ENCODE measurements at places on chromosomes 6 and 20.

DNA sequence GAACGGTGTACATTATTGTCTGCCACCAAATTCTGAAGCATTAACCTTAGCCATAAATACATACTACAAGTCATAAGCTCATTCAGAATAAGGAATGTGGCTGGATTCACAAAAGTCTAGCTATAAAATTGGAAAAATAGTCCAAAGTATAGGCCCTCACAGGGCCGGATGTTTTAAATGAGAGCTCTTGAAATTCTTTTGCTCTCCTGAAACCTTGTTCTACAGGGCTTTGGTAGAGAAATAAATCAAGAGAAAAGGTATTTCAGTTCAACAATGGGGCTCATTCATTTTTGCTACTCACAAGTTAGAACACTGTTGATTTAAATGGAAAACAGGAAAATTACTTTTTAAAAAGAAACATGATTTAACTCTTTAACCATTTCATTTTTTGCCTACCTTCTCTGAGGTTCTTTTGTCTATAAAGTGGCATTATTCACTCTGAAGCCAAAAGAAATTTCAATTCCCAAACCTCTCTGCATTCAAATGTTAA, 58.0 kb downstream of the PREP start:
- DNase-seq = no peak

GRCh38 chr6:91436448-91436847, 849.6 kb upstream of the MAP3K7 start:
- no peak for DNase-seq

DNA sequence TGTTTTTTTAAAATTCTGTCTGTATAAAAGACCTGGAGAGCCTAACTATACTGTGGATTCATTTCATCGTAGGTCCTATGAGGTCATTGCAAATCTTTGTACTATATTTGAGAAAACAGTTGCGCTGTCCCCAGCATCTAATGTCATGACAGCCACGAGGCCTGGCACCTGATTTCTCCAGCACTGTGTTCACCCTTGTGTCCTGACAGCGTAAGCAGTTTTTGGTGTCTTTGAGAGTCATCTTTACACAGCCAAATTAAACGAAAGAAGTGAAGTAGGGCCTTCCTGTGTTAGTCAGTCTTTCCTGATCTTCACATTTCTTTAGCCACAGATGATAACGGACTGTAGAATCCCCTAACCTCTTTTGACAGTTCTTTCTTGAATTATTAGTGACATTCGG, 70.6 kb upstream of the PHACTR2 start:
- DNase-seq = no peak

DNA sequence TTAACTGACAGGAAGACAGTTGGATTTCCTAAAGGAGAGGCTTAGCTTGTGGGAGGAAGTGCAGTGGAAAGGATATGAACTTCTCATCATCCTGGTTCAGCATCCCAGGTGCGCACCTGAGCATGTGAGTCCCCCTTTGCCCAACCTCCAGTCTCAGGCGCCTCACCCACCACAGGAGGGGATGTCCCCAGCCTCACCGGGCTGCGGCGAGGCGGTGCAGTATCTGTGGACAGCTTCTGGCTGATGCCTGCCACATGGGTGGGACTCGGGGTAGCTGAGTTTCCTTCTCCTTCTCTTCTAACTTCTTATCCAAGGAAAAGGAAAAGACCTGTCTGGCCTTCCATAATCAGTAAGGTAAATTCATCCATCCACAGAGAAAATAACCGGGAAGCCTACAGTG, 539.3 kb upstream of the AGPAT4 start:
- DNase-seq = no peak

DNA sequence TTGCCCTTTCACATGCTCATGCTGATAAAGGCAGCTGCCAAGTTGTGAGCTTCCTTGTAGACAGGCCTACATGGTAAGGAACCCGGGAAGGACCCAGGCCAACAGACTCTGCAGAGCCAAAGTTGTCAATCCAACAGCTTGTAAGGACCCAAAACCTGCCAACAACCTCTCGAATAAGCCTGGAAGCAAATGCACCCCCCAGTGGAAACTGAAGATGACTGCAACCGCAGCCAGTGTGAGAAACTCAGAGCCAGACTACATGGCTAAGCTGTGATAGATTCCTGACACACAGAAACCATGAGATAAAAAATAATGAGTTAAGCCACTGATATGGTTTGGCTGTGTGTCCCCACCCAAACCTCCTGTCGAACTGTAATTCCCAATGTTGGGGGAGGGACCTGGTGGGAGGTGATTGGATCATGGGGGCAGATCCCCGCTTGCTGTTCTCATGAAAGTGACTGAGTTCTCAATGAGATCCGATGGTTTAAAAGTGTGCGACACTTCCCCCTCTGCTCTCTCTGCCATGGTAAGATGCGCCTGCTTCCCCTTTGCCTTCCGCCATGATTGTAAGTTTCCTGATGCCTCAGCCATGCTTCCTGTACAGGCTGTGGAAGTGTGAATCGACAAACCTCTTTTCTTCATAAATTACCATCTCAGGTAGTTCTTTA, 18.8 kb upstream of the CLPSL2 start:
- DNase-seq = no peak

- no peak for DNase-seq
These were observed 27.9 kb upstream of the SERPINB9 start for GRCh38 chr6:2931055-2931454.

GRCh38 chr20:34938466-34939163, 17.0 kb downstream of the GSS start:
- DNase-seq = no peak

- DNase-seq = peak; percentile 99
These were observed 39.7 kb downstream of the TGM2 start for GRCh38 chr20:38125157-38126056.

- no peak for DNase-seq
These were observed 21.1 kb downstream of the MRPL14 start for GRCh38 chr6:44105993-44106740.

- DNase-seq = no peak
These were observed 73.0 kb upstream of the HMGN3 start for GRCh38 chr6:79307321-79308036.

DNA sequence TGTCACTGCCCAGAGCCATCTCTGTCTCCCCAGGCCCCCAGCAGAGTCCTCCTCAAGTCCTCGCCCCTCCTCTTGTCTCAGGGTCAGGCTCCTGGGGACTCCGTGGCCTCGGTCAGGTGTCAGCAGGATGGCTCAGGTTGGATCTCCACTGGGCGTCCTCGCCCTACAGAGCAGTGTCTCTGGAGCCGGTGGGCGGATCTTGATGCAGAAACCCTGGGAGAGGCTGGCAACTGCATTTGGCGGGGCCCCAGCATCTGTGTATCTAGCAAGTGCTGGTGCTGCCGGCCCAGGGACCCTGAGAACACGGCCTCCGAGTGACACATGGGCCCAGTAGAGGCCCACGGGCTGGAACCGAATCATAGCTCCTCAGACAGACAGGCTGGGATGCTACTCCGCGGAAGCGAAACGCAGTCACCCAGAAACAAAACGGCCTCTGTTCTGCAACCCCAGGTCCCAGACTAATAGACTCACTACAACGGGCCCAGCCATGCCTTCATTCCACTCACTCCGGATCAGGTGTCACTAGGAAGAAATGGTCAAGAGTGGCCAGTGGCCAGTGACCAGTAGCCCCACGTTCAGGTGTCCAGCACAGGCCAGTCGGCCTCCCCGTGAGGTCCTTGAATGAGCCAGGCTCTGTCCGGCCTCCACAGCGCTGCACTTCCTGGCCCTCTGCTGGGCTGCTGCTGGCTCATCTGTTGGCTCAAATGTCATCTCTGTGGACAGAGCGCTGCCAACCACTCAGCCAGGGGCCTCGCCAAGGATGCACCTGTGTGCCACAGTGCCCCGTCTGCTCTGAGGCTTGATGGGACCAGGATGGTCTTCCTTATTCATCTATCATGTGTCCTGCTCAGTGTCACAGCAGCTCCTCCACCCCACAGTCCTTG, 12.6 kb upstream of the FRMD1 start:
- no peak for DNase-seq

- no peak for DNase-seq
These were observed 353.2 kb downstream of the BTBD3 start for GRCh38 chr20:12270863-12271262.

DNA sequence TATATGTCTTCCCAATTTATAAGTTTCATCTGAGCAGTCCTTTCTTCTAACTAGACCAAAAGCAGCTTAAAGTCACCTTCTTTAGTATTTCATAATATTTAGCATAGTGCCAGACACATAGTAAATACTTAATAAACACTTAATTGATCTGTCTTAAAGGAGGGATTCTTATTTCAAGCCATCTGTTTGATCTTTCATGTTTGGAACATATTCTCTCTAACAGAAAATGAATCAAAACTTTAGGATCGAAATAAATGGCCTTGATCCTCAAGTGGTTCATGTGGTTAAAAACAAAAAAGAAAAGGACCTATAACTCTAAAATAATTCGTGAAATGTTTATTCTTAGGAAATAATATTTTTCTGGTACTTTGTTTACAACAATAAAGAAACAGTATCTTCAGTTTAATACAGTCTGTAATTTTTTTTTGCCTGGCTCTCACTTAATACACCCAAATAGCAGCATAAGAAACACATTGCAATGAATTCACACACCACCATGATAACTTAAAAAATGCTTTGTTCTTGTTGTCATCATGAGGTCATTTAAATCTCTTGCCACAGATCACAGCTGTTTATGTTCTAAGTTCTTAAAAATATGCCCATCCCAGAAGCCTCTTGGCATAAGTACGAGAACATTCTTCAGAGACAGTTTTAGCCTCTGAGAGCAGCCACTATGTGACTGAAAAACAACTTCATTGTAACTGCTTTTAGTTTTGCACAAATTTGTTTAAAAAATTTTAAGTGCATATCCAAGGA, 48.1 kb downstream of the ESF1 start:
- no peak for DNase-seq

- no peak for DNase-seq
These were observed 36.3 kb upstream of the MRGBP start for GRCh38 chr20:62759981-62760431.

DNA sequence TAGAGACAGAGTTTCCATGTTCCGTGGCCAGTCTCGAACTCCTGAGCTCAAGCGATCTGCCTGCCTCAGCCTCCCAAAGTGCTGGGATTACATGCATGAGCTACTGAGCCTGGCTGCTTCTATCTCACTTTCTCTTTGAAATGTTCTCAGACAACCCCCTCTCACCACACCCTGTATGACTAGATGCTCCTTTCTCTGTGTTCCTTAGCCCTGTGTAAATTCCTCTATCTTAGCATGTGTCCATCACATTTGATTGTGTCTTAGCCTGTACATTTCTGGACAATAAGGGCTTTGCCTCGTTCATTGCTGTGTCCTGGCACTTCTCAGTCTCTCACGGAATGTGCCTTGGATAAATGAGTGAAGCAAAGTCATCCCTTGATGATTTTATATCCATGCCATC, 168.1 kb upstream of the SCGN start:
- no peak for DNase-seq

DNA sequence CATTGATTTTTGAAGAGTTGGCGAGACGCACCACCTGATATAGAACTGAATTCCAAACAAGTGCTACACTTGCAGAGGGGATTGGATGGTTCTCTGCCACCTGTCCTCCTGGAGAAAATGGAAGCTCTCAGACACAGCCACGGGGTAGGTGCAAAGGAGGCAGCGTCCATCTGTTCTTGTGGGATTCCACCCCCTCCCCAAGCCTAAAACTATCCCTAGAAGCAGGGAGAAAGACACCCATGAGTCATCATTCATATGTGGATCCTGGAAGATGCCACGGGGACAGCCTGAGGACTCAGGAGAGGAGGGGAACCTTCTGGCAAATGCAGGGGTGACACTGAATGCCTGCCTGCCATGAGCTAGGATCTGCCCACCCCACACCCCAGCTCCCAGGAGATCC, 171.3 kb upstream of the CST7 start:
- no peak for DNase-seq

- DNase-seq = no peak
These were observed 479.1 kb upstream of the GJE1 start for GRCh38 chr6:141653590-141653989.

DNA sequence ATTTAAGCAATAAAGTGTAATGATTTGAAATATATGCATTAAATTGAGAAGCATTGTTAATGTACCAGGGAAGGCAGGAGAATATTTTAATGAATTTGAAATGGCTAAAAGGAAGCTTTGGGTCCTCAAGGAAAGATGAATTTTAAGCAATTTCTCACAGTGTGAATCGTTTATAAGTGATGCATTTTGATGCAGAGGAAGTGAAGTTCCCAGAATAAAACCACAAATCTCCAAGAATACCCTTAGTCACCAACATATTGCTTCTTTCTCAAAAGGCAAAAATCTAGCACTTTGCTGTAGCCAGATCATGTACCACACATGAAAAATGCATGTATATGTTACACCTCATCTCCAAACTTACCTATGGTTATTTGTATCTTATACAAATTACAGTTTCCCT, 11.7 kb downstream of the TPD52L1 start:
- DNase-seq = no peak

DNA sequence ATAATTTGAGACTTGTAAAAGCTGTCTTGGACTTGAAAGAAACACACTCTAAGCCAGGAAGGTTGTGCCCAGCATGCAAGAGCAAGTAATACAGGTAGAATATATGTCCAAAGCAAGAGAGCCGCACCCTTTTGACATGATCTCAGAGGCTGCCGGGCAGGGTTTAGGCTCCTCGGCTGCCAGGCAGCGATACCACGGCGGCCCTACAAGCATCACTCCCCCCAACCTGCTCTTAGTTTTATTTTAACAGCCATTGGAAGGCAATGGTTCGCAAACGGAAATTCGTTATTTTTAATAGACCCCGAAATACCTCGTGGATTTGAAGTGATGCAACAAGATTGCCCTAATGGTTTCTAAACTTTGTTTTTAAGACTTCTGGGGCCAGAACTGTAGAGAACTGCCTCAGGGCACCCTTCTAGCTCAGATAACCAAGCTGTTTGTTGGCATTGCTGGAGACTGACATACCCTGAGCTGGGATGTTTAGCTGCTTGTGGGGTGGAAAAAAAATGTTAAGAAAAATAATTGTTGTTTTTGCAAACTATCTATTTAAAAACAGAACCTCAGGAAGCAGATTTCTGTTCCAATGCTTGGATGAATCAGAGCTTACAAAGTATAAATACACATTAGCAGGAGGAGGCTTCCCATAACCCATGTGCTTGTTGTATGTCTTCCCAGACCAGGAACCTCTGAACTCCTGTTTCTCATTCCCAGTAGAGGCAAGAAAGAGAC, 39.0 kb downstream of the JAG1 start:
- DNase-seq = no peak

All from NCI-H1092 treated with DMSO at 0.1 percent for 48 hours (cell line).